ENCODE measurements at places on chromosomes 3 and 15.

GRCh38 chr15:29018120-29018805, 132.5 kb downstream of the APBA2 start:
- no peak for DNase-seq

- no peak for DNase-seq
Observed at GRCh38 chr3:101623656-101624055, 49.7 kb downstream of the PCNP start.

GRCh38 chr3:147007736-147008245, 398.6 kb downstream of the ZIC4 start:
- DNase-seq = no peak

DNA sequence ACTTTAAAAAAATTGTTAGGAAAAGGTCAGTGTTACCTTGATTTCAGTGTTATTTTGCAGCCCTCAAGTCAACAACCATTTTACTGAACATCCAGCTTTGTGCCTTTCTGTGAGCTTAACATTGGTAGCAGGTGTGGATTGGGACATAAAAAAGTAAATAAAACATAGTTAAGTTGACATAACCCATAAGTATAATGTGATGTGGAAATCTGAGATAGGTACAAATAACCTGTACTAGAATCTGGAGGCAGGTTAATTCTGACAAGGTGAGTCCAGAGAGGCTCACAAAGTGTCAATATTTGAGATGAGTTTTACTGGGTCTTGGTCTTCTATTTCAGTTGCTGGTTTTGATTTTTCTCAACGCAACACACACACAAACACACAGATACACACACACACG, 151.3 kb downstream of the LPP start:
- no peak for DNase-seq

GRCh38 chr3:150484410-150484809, 61.9 kb downstream of the SERP1 start:
- no peak for DNase-seq

DNA sequence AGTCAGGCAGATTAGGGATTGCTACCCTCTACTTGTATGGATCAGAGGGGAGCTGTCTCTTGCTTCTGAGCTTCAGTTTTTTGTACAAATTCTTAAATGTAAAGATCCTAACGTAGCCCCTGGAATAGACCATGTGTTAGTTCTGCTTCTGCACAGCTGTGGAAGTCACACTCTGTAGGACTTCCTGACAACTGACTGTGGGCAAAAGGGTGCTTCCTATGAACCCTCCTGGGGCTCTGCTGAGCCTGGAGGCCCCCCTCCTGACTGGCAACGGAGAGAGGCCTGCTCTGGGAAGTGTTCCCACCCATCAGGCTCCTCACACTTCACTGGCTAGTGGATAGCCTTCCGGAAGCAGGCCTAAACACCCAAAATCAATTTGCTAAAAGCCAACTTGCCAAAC, 131.0 kb downstream of the RPLP1 start:
- no peak for DNase-seq

- DNase-seq = no peak
Observed at GRCh38 chr3:115635406-115635805, 12.1 kb downstream of the GAP43 start.

DNA sequence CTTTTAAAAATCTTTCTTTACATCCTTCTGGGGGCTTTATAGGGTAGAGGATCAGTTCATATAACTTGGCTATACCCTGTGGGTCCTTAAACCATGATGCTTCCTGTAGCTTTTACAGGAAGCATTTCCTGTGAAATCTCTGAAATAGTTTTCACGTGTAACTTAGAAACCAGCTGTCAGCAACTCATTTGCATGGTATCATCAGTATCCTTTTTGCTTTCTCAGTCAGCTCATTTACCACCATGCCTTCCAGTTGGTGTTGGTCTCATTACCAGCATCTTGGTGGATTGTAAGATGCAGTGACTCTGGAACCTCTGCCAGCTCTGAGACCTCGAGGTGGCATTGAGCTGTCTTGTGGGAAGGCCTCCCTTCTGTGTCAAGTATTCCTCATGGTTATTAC, 96.7 kb upstream of the MYZAP start:
- no peak for DNase-seq

- DNase-seq = no peak
Observed at GRCh38 chr3:127652246-127652995, 20.3 kb upstream of the ABTB1 start.

- DNase-seq = no peak
Observed at GRCh38 chr3:157127268-157127667, 32.7 kb downstream of the CCNL1 start.

DNA sequence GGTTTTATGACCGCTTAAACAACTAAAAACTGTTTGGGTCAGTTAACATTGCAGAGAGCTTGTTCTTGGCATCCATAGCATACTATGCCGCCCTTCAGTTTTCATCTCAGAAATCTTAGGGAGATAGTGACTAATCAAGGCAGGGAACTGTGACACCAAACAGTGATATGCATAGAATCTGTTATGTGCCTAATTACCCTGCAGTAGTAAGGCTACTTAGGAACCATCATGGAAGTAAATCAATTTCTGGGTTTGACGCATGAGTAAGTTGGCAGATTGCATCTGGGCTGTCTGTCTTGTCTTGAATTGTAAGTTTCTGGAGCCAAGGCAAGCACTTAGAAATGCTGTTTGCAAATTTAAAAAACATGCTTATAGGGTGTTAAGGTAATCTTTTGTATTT, 22.5 kb downstream of the KCTD6 start:
- DNase-seq = no peak

GRCh38 chr3:147298511-147298982, 107.8 kb downstream of the ZIC4 start:
- DNase-seq = no peak

- DNase-seq = no peak
Observed at GRCh38 chr15:52336529-52336928, 40.9 kb upstream of the MYO5C start.

DNA sequence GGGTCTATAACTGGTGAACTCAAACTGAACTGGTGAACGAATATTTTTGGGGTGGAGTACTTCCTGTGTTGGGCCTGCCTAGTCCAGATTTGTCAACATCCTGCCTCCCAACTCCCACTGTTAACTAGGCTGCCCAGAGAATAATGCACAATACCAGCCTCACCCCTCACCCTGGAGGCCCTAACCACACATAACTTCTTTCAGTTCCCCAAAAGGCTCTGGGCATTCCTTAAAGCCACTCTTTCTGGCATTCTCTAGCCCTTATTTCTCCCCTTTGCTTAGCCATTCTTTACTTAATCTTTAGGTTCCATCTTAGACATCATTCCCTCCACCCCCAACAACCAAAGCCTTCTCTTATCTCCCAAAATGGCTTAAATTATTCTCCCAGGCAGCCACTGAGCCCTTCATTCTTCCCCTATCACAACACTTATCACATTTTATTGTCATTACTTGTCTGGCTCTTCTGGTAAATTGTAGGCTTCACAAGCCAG, 9.1 kb upstream of the SEC11A start:
- DNase-seq = no peak

GRCh38 chr3:46536758-46537157, 29.3 kb downstream of the LRRC2 start:
- no peak for DNase-seq

DNA sequence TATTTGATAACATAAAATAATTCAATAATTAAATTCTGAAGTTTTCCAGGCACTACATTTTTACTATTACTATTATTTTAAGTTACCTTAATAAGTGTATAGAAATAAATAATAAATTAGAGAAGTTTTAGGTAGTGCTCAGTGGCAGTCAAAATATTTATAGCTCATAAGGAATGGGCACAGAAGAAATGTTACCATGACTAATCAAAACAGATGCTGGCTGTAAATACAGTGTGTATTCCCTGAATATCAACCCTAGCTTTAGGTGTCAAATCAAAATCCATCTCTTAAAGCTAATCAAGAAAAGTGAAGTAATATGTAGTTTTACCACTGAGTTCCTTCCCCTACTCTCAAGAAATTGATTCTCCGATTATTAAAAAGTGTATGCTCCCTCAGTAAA, 35.5 kb downstream of the ZBTB20 start:
- DNase-seq = no peak

DNA sequence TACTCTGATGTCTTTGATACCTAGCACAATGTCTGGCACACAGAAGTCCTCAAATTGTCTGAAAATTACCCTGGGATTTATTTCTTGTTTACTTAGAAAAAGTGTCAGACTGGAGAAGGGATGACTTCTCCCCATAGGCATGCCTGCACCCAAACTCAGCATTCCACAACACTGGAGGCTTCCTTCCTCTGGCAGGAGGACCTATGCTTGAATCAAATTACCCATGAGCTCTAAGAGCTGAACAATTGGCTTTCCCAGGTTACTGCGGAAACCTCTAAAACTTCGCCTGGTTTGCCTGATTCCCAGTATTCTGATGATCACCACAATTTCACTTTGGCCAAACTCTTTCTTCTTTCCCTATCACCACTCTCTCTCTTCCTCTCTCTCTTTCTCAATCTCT, 217.4 kb downstream of the DIPK2A start:
- DNase-seq = no peak

- no peak for DNase-seq
Observed at GRCh38 chr3:59277816-59278215, 228.0 kb upstream of the CFAP20DC start.

DNA sequence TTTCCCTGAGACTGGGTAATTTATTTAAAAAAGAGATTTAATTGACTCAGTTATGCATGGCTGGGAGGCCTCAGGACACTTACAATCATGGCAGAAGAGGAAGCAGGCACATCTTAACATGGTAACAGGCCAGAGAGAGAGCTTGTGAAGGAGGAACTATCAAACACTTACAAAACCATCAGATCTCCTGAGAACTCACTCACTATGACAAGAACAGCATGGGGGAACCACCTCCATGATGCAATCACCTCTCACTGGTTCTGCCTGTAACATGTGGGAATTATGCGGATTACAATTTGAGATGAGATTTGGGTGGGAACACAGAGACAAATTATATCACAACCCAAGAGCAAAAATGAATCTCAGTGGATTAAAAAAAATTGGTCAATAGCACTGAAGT, 416.0 kb upstream of the TMCO5A start:
- no peak for DNase-seq

DNA sequence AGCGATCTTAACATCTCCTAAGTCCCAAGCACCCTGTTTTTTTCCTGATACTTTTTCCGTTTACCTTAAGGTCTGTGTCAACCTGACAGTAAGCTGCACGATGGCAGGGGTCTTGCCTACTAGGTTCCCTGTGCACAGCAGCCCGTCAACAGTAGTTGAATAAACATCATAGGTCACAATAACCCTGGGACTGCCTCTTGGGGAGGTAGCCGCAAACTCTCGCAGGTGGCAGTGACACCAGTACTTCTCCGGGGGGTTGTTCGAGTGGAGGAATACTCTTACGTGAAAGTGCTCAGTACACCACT, 365 bp upstream of the PDCD6IP start:
- no peak for DNase-seq

DNA sequence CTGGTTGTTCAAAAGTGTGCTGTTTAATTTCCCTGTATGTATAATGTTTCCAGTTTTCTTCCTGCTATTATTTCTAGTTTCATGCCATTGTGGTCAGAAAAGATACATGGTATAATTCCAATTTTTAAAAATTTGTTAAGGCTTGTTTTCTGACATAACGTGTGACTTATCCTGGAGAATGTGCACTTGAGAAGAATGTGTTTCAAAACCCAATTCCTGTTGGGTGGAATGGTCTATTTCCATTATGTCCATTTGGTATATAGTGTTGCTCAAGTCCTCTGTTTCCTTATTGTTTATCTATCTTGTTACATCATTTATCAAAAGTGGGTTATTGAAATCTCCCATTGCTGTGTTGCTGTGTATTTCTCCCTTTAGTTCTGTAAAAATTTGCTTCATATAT, 215.4 kb downstream of the GREM1 start:
- no peak for DNase-seq
